ENCODE measurements at places on chromosomes 5 and 9.

DNA sequence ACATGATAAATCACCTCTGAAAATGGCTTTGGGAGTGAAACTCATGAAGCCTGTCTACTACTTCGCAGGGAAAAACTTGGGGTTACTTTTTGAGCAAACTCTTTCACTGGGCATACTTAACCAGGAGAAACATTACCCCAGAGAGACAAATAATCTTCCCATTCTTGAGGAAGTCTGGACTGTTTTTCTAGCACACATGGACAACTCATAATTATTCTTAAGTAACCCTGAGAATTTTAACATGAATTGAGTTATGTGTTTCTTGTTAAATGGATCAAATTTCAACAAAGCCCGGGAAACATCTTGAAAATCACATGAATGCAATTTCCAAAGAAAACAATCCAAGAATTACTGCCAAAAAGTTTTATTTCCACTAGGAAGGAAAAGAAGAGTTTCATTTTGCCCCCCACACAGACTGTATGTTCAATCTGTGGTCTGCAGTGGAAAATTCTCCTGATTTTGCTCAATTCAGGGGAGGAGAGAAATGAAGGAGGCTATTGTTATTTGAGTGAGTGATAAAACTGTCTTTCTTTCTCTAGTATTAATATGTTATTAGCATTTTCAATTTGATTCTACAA, 564.8 kb upstream of the CLINT1 start:
- DNase-seq, result no peak

DNA sequence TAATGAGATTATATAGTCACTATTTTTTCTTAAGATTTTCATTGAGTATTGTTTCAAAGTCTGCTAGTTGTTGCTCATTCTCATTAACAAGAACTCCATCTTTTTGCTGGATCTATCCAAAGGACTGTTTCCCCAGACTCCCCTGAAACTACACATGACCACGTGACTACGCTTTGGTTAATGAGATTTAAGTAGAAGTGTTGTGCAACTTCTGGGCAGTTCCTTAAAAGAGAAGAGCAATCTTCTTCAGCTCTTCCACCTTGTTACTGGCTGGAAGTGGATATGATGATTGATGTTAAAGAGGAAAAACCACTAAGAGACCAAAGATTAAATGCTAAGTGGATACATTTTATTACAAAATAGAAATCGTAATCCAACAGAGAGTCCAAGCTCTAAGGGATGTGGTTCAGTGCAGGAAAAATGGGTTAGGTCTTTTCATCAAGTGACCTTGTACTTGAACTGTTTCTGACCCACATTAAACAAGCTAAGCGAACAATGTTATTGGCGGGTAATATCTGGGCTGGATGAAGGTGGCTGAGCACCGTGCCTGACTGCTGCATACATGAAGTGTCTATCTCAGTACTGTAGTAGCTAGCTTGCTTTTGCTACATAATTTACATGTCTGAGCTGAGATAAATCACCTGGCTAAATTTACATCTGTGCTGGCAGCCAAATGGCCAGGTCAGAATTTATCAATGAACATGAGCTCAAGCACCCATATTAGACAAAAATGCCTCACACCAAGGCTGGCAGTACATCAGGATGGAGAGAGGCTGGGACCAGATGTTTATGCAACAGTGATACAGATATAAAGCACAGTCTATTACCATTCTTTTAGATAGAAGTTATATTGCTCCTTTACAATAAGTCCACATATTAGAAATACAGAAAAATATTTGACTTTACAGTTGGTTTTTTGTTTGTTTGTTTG, 7.5 kb upstream of the CTNNAL1 start:
- no peak for DNase-seq

- DNase-seq, result no peak
These were observed 390.4 kb upstream of the CDH6 start for GRCh38 chr5:30802961-30803705.

GRCh38 chr5:142491679-142492078, 166.9 kb upstream of the SPRY4 start:
- DNase-seq, result no peak

- no peak for DNase-seq
These were observed 2.4 kb downstream of the GBA2 start for GRCh38 chr9:35746583-35746982.

- DNase-seq, result no peak
These were observed 407.9 kb upstream of the CYLC2 start for GRCh38 chr9:102587281-102587680.

- no peak for DNase-seq
These were observed 15.0 kb upstream of the ECM2 start for GRCh38 chr9:92550765-92551164.

- DNase-seq, result peak; percentile 60
These were observed 12.1 kb downstream of the GALNT10 start for GRCh38 chr5:154202379-154203260.

DNA sequence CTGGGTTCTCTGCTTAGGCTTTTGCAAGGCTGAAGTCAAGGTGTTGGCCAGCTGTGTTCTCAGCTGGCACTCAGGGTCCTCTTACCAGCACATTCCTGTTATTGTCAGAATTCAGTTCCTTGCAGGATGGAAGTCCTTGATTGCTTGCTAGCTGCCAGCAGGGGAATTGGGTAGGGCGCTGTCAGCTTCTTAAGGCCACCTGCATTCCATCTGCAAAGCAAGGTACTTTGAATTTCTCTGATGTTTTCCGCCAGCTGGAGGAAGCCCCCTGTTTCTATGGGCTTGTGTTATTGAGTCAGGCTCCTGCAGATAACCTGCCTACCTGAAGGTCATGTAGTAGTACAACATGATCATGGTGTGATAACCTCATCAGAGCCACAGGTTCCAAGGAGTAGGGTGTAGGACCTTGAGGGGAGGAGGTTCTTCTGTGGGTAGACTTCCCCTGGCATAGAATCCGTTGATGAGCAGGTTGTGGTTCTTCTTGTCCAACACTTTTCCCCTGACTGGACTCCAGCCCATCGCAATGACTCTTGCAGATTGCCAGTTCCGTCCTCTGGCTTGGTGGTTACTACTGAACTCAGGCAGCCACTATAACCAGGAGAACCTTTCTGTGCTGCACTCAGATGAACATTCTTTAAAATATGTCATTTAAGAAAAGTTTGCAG, 6.8 kb downstream of the TENT4A start:
- no peak for DNase-seq

DNA sequence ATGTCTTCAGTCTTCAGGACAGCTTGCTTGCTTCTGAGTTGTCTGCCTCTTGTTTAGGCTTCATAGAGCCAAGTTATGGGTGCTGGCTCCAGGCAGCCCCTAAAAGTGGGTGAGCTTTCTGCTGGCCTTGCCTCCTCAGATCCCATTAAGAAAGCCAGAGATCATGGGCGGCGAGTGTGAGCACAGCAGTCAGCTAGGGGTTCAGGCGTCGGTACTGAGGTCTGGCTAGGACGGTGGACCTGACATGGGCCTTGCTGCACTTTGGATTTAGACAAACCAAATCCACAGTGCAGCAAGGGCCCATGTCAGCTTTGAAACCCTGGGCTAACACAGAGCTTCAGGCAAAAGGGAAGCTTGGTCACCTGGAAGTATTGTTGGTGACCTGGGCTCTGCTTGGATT, 17.6 kb downstream of the PSAT1 start:
- no peak for DNase-seq

DNA sequence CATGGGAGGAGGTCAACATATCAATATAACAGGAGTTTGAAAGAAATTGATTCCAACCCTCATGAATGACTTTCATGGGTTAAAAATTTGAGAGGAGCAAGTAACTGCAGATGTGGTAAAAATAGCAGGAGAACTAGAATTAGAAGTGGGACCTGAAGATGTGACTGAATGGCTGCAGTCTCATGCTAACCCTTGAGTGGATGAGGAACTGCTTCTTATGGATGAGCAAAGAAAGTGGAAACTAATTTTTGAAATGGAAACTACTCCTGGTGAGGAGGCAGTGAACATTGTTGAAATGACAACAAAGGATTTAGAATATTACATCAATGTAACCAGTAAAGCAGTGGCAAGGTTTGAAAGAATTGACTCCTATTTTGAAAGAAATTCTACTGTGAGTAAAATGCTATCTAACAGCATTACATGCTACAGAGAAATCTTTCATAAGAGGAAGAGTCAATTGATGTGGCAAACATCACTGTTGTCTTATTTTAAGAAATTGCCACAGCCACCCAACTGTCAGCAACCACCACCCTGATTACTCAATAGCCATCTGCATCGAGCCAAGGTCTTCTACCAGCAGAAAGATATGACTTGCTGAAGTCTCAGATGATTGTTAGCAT, 1683.2 kb downstream of the MAT2B start:
- DNase-seq, result no peak

DNA sequence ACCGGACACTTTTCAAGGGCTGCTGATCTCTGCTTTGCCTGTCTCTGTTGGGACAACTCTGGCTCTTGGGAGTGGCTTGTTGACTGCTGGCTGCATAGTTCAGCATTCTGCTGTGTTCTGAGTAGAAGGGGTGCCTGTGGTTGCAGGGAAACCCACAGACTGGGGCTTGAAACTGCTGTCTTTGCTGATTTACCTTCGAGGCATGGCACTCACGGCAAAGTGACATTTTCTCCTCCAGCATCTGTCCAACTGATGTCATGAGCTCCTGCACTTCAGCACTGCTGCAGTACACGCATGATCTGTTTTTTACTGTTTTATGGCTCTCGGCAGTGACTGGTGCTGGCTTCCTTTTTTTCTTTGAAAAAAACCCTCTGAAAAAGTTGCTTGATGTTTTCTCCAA, 69.2 kb downstream of the SPATA31D1 start:
- DNase-seq, result no peak

DNA sequence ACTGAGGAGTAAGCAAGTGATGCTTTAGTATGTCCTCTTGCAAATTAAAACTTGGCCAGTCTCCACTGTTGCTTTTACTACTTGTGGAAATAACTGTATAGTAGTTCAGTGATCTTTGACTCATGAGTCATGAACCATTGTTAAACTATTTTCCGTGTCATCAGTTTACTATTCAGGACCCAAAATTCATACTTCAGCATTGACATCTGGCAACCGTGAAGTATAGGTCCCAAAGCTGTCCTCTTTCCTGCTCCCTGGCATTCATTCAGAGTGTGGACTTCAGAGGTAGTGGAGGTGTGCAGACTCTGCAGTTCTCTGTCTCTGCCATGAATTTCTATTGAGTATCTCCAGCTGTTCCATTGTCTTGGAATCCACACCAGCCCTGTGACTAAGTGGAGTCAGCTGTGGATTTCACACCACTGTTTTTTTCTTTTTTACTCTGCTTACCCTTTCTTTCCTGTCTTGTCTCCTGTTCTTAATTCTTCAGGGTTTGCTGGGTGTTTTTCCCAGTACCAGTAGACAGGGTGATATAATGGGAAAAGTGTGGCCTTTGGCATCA, 7.5 kb downstream of the TDRD7 start:
- DNase-seq, result no peak

- DNase-seq, result peak; percentile 39
These were observed 27.9 kb downstream of the PCDH1 start for GRCh38 chr5:141850244-141850768.

DNA sequence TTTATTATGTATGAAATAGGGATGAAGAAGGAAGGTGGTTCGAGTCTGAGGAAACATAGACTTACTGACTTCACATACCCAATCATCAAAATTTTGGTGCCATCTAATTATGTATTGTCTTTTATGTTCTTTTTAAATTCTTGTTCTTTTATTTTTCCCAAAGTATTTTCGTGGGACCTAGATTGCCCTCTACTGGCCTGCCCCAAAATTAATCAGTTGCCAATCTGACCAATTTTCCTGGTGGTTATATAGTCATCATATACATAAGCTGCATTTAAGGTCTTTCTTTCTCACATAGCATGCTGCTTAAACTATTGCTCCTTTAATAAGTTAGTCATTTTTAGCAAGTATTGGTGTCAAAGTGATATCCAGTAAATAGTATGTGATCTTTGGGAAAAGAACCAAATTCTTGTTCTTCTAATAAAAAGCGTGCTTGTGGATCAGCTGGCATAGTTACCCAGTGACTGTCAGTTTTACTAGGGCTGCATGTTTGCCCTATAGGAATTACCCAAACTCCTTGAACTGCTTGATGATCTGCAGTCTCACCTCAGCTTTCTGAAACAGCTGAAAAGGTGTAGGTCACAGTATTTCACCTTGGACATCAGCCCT, 223.5 kb downstream of the SH3GL2 start:
- no peak for DNase-seq

GRCh38 chr5:19099195-19099594, 888.8 kb downstream of the CDH18 start:
- no peak for DNase-seq

GRCh38 chr5:73883646-73884045, 257.6 kb downstream of the ARHGEF28 start:
- DNase-seq, result no peak

DNA sequence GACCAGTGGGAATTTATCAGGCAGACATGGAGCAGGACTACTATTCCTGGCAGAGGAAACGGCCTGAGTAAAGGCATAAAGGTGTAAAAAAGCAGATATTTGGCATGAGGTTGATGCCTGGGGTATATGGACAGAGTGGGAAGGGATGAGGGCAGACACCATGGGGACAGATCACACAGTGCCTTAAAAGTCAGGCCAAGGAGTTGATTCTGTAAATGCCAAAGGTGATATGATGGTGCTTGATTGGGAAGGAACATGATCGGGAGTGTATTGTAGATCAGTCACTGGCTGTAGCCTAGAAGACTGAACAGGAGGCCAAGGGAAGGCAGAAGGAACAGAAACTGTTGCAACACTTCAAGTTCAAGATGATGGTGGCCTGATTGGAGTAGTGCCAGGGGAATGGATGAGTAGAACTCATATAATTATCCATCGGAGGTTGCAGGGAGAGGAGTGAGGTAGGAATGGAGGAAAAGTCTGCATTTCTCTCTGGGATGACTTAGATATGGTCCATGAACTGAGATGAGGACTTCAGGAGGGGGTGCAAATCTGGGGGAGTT, 594.3 kb upstream of the KLF4 start:
- DNase-seq, result no peak

DNA sequence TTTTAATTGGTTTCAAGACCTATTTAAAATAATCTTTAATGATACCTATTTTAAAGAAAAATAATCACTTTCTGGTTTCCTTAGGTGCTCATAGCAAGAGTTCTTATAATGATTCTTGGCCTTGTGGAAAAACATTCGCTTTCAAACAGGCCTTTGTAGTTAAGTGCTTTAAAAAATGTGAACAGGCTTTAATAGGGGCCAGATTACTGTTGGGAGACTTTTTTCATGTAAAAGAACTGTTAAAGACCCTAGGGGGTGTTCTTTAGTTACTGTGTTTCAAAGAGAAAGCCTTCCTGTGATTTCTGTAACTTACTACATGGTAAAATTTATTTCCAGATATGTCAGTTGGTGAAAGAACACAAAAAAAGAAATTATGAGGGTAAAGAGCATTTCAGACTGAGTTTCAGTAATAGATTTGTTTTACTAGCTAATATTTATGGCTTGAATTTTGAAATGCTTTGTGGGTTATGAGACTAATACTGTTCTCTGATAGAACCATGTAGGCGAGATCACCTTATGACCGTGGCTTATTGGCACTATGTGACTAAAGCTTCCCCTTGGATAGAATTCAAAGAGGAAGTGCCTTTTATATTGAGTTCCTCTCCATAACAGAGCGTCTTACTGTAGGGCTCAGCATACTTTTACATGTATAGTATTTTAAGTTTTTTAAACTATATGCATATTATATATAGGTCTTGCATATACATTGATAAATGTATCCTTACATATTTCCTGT, 70.7 kb downstream of the CSNK1G3 start:
- DNase-seq, result no peak

GRCh38 chr5:174177976-174178605, 132.6 kb downstream of the NSG2 start:
- no peak for DNase-seq

Measured in activated naive CD4-positive, alpha-beta T cell treated with anti-CD3 and anti-CD28 coated beads, Interleukin-2, amount 10 ng/mL, durations not matched to agents 7 days and 5 days (primary cell).